Neural crest cell (in vitro differentiated cells): ENCODE measurements at places on chromosomes 3 and 15.

GRCh38 chr3:14869917-14870782, 51.4 kb downstream of the FGD5 start:
- no peak for DNase-seq

- DNase-seq = no peak
Observed at GRCh38 chr3:29653680-29654079, 372.8 kb downstream of the RBMS3 start.

DNA sequence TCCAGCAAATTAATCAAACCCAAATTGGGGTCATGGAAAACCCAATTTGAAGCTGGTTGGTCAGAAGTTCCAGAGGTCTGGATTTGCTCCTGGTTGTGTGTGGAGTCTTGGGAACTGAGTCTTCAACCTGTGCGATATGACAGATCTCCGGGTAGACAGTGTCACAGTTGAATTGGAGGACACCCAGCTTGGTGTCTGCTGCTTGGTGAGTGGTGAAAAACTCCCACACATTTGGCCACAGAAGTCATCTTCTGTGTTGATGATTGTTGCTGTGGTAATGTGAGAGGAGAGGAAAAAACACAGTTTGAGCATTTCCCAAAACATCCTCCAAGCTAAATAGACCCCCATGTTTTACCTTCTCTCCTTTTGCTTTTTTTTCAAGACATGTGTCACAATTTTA, 218.1 kb downstream of the TP63 start:
- no peak for DNase-seq

- DNase-seq = no peak
Observed at GRCh38 chr3:45066109-45066801, 40.2 kb downstream of the CLEC3B start.

DNA sequence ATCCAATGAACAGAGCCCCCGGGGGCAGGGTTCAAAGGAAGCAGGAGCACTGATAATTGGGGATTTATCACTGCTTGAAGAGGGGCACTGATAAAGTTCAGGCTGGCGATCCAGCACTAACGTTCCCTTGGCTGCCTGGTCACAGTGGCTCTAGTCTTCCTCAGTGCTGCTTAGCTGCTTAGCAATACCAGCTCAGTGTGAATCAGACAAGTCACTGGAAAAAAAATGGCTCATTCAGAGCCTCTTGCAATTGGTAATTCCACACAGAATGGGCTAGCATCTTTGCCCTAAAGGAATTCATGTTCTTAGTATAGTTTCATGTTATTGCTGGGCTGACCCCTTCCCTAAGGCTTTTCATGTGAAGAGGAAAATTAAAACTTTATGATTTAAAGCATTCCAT, 95.7 kb upstream of the SLC2A2 start:
- peak; percentile 6 for DNase-seq

DNA sequence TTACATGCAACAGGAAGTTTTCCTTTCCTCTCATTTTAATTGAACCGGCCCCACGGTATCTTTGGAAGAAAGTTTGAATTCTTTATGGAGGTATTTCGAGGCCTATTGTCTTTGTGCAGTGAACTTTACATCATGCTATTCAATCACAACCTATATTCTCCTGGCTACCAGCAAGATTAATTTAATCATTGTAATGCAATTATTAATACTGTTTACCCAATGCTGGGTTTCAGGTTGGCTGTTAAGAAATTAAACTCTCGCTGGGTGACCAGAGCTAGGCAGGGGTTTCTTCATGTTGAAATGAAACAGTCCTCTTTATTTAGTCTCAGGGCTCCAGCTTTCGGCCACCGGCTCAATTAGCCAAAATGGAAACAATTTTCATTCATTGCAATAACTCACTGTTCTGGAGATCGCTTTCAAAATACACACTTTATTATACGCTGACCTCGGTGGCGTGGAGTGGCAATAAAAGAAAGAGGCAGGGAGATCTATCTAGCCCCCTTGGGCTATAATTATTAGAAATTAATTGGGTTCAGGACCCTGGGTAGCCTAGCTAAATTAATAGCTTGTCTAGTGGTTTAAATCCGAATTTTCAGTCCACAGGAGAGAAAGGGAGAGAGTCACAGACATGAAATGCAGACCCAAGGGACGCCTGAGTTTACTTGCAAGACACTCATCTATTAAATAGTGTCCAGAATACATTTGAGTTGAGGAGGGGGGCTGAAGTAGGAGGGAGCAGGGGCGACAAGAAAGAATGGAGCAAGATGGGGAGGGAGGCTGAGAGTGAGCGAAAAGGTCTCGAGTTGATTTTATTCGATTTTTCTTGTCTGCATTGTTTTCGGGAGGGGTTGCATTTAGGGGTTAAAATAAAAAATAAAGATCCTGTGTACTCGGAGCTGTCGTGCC, 3.9 kb upstream of the MECOM start:
- no peak for DNase-seq

GRCh38 chr3:133079621-133080020, 41.4 kb downstream of the TMEM108 start:
- DNase-seq = no peak

GRCh38 chr15:89912674-89913396, at the start of gene ARPIN:
ARPIN (minus strand) TSS chr15:89912952; CDS start chr15:89912835, 117 bp downstream.
- DNase-seq = peak; percentile 59

DNA sequence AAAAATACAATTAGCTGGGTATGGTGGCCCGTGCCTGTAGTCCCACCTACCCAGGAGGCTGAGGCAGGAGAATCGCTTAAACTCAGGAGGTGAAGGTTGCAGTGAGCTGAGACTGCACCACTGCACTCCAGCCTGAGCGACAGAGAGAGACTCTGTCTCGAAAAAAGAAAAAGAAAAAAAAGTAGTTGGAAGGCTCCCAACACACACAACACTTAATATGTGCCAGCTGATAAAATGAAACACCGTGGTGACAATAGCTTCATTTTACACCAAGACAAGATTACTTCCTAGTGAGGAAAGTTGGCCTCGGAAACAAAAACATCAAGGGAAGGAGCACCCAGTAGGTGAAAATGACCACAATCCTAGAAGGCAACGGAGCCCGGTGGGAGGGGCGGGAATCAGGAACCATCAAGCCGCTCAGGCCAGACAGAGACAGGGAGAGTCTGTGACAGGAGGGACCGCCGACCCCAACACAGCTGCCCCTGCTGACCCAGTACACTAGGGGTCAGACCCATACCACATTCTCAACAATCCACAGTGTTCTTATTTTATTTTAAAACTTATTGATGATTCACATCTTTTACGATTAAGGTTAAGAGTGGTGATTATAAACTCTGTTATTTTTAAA, 54.5 kb upstream of the OCA2 start:
- no peak for DNase-seq
